ENCODE measurements at places on chromosomes 11 and 22.

GRCh38 chr11:27882066-27882697 is 181.9 kb upstream of the BDNF start:
- DNase-seq: no peak

DNA sequence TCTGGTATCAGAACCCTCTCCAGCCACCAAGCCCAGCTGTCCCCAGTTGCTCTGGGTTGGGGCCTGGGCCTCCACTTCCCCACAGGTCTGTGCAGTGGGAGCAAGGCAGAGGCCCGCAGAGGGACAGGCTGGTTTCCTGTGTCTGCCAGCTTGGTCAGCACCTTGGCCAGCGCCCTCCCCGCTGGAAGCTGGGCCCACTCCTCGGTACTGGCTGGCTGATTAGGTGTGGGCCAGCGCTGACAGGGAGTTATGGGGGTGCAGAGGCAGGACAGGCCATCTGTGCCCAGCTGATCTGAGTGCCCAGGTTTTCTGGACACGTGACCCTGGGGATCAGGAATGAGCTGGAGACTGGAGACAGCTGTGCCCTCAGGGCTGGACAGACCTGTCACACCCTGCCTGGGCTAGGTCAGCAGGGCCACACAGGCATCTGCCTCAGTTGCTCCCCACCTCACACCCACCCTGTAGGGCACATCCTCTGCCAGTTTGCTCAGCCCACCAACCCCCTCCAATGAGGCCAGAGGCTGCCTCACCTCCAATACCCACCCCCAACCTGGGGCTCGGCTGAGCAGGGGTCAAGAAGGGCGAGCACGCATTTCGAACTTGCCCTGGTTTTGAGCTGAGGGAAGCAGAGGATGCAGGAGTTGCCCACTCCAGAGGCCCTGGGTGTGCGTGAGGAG is 175.3 kb downstream of the IGLL1 start:
- DNase-seq: no peak

- no peak for DNase-seq
Measured at GRCh38 chr11:13423372-13423771, 39.6 kb downstream of the BTBD10 start.

DNA sequence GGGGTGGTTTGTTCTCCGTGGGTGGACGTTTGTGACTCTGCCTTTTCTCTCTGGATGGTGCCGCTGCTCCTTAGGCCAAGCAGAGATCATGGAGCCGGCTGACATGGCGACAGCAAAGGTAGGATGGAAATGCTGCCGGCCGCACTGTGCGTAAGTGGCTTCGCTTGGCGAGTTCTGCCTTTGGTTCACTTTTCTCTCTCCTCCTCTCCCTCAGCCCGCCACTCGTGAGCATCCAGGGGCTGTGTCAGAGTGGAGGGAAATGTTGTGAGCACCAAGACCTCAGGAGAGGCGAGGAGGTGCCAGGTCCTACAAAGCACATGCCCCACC is 80.5 kb downstream of the GRAMD1B start:
- no peak for DNase-seq

DNA sequence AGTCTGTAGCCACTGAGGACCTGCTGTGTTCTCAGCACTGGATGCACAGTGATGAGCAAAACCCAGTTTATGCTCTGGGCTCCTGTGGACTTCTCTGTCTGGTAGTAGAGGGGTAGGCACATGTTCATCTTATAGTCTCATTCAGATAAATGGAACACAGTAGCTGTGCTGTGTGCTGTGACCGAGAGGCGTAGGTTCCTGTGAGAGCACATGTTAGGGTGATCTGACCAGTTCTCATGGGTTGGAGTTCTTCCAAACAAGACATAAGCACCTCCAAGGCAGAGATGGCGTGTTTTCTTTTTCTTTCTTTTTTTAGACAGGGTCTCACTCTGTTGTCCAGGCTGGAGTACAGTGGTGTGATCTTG is 154.8 kb upstream of the RASSF10 start:
- DNase-seq: no peak

- no peak for DNase-seq
Measured at GRCh38 chr22:45009606-45010531, at the start of gene PHF21B. TSS of gene PHF21B (minus strand) at chr22:45010005. CDS start at chr22:45009549, 456 bp downstream.

- peak; percentile 81 for DNase-seq
Measured at GRCh38 chr22:46798366-46799350, 36.2 kb downstream of the TBC1D22A start.

DNA sequence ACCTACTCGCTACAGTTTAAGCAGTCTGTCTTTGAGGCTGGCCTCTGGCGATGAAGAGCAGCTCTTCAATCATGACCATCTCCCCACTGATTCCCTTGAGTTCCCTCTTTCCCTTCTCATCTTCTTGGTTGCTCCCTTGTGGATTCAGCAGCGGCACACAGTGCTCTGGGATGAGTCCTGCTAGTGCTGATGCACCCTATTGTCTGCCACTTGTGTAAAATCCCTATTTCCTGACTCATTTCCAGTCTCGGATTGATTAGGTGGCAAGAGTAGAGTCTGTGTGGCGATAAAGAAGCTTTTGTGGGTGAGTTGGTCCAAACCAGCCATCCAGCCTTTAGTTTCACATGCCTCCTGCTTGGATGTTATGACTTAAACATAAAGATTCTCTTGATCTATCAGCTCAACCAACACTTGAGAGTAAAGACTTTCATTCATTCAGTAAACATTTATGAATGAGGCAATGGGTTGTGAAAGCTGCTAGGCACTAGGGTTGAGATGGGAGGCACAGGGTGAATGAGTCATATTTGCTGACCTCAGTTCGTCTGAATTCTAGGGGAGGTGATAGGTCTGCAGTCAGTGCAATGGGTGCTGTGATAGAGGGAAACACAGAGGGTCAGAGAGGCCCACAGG is 219.4 kb upstream of the RAG2 start:
- no peak for DNase-seq

DNA sequence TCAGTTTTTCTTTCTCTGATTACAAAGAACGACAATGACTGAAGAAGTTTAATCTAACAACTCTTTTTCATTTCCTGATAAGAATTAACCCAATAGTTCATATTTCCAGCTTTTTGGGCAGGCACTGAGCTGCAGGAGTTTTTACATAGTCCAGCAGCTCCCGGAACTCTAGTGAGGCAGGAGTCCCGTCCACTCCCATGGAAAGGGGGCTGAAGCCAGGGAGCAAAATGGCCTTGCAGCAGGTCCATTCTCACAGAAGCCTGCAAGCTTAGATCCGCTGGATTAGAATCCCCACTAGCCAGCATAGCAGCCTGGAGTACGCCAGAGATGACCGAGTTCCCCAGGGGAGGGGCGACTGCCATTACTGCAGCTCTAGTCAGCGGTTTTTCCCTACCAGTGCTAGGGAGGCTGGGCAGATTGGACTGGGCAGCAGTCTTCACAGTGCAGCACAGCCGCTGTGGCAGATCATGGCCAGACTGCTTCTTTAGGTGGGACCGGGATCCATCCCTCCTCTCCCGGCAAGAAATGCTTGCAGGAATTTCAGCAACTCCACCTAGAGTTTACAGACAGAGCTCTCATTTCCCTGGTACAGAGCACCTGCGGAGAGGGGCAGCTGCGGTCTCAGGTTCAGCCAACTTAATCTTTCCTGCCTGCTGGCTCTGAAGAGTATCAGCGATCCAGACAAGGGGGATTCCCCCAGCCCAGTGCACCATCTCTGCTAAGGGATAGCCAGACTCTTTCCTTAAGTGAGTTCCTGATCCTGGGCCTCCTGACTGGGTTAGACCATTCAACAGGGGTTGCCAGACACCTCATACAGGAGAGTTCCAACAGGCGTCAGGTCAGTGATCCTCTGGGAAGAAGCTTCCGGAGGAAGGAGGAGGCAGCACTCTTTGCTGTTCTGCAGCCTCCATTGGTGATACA is 742 bp upstream of the CASP4 start:
- no peak for DNase-seq

DNA sequence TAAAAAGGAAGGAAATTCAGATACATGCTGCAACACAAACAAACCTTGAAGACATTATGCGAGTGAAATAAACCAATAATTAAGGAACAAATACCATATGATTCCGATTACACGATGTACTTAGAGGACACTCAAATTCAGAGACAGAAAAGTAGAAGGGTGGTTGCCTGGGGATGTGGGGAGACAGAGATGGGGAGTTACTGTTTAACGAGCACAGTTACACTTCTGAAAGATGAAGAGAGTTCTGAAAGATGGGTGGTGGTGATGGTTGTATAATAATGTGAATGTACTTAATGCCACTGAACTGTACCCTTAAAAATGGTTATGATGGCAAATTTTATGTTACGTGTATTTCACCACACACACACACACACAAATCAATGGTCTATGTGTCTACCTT is 14.7 kb downstream of the ZBTB44 start:
- no peak for DNase-seq

DNA sequence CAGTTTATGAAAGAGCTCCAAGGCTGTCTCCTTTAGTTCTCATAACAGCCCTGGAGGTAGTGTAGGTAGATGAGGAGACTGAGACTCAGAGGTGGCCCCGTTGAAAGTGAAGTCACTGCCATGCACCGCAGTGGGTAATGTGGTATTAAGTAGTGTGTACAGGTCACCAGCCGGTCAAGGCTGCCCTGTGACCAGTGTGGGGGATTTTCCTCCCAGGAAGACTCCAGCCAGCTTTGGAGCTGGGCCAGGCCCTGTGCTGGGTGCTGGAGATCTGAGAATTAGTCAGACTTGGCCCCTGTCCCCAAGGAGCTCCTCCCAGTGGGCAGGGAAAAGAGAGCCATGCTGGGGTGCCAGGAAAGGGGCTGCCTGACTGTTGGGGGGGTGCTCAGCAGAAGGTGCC is 5.3 kb downstream of the OMP start:
- no peak for DNase-seq

GRCh38 chr11:90476442-90477007 is 253.7 kb upstream of the CHORDC1 start:
- DNase-seq: peak; percentile 13

DNA sequence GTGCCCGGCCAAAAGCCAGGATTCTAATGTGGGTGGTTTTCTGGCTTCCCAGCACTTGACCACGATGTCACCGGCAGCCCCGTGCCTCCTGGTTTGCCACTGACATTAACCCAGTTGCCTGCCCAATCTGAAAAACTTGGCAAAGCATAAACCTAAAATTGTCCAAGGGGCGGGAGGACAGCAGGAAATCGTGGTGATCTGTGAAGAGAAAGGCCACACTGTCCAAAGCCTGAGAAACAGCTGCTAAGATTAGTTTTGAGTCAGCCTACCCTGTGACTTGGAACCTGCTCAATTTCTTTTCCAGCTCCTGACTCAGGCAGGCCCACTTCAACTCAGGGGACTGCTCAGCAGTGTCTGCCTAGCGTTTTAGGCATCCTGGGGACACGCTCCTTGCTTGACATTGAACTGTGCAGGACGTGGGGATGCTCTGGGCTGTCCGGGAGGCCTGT is 8.2 kb upstream of the F2 start:
- DNase-seq: no peak

- DNase-seq: no peak
Measured at GRCh38 chr11:12868315-12869073, 140.6 kb upstream of the RASSF10 start.

DNA sequence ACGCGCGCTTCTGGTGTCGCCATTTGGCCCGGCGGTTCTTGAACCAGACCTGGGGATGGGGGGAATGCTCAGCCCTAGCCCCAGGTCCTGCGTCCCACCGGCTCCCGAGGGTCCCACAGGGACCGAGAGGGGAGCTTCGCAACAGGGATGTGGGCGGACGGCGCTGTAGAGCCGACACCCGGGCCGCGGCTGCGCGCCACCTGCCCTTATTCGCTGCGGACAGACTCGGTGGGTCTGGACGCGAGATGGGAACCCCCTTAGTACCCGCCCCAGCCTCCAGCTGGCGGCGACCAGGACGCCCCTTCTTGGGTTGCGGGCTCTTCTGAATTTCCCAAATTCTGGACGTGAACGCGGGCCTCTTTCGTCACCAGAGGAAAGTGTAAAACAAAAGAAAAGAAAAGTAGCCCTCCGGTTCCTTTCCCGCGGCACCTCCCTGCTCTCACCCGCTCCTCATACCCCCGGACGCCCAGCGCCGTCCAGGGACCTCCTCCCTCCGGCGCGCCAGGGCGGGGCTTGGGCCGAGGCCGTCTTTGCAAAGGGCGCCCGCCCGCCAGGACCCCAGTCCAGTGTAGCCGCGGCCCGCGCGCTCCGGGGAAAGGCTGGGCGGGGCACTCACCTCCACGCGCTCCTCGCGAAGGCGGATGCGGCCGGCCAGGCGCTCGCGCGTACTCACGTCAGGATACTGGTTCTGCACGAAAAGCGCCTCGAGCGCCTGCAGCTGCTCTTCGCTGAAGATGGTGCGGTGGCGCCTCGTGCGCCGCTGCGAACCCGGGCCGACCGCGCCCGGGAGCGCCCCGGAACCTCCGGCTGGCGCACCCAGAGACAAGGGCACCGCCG is 827 bp downstream of the GSC2 start:
- DNase-seq: no peak

- DNase-seq: no peak
Measured at GRCh38 chr22:18022876-18023275, 1.5 kb downstream of the MICAL3 start.

GRCh38 chr11:44627911-44628729 is 62.7 kb downstream of the CD82 start:
- DNase-seq: no peak

- no peak for DNase-seq
Measured at GRCh38 chr11:44159848-44160721, 64.6 kb downstream of the EXT2 start.

GRCh38 chr22:41909310-41910049 is 5.4 kb downstream of the SHISA8 start:
- DNase-seq: no peak

- no peak for DNase-seq
Measured at GRCh38 chr22:27578937-27579617, 222.5 kb downstream of the MN1 start.

GRCh38 chr11:17648528-17648927 is 70.8 kb upstream of the MYOD1 start:
- DNase-seq: no peak

DNA sequence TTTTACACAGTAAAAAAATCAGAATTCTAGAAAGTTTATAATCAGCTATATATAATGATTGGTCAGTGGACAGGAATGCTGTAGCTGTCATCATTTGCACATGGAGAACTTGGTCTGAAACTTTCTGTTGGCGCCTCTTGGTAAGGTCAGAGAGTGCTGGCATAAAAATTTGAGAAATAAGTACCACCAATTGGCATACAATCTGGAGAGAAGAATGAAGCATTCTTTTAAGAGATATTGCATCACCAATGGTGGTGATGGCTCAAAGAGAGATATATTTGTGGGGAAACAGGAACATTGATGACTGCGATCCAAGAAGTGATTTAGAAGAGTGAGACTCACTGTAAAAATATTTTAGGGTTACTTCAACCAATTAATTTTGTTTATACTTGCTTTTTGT is 19.8 kb upstream of the OOSP1 start:
- DNase-seq: no peak

- no peak for DNase-seq
Measured at GRCh38 chr11:96942855-96943254, 553.0 kb downstream of the JRKL start.

DNA sequence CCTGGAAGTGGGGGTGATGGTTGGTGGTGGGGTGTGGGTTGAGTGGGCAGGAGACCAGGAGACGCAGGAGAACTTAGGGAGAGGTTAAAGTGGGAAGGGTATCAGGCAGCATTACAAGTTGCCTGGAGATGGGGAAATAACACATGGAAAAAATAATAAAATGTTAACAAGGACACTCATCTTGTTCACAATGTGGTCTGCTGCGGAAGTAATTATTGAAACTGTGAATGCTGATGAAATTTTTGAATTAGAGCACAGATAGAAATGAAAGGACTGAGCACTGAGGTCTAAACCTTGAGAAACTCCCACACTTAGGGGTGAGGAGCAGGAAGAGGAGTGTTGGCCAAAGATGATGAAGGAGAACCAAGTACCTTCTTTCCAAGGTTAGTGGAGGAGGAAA is 346.0 kb upstream of the PLET1 start:
- DNase-seq: no peak

All from activated CD8-positive, alpha-beta memory T cell treated with anti-CD3 and anti-CD28 coated beads, Interleukin-2, amount 50 U/mL, for 4 hours (primary cell).